ENCODE measurements at places on chromosomes 12 and 14. TPM values are rescaled to one million over a fixed set of nuclear protein-coding genes. Genes with fewer than 3 reads are reported as not detected.

Gene IFNG-AS1
- total RNA-seq, result not detected

Gene ERGIC2
- 64.0 TPM for total RNA-seq

Gene PDZRN4
- not detected for total RNA-seq

Gene ENDOU
- total RNA-seq, result not detected

Gene TDRD9
- 0.14 TPM for total RNA-seq

Gene NR1H4
- not detected for total RNA-seq

Gene GALNT16
- total RNA-seq, result 3.4 TPM

Gene KRT3
- total RNA-seq, result not detected

Gene TSHR
- total RNA-seq, result not detected

Gene PELI2
- 1.2 TPM for total RNA-seq

Gene KLRC2
- 1.9 TPM for total RNA-seq

Gene NGB
- total RNA-seq, result not detected

Gene KCNH5
- not detected for total RNA-seq

Gene ASB2
- 0.67 TPM for total RNA-seq

Gene KIF26A
- 3.0 TPM for total RNA-seq

Gene DBX2
- not detected for total RNA-seq

Gene FAM181A
- total RNA-seq, result not detected

Gene CFAP251
- 0.96 TPM for total RNA-seq

Gene ADAM21
- not detected for total RNA-seq

Gene NPAS3
- not detected for total RNA-seq

Gene SLC6A15
- total RNA-seq, result 3.8 TPM

Gene ADAMTS20
- total RNA-seq, result not detected

Gene ATN1
- total RNA-seq, result 75.4 TPM

Gene SPIC
- total RNA-seq, result not detected

Gene B4GALNT1
- 44.0 TPM for total RNA-seq

Gene REM2
- total RNA-seq, result 0.39 TPM

Gene FAM90A1
- total RNA-seq, result 0.12 TPM

Gene PROX2
- not detected for total RNA-seq

Gene LRRIQ1
- total RNA-seq, result 0.62 TPM

Gene MYO1H
- total RNA-seq, result not detected

Gene EMP1
- total RNA-seq, result 183 TPM

Gene NFATC4
- 0.42 TPM for total RNA-seq

Gene CCDC196
- not detected for total RNA-seq

Gene PCED1B
- 22.6 TPM for total RNA-seq

Gene INHBC
- not detected for total RNA-seq

Gene KRT7
- 5,579 TPM for total RNA-seq

Gene MLF2
- 311 TPM for total RNA-seq

Gene RASSF9
- 1.0 TPM for total RNA-seq

Gene SLC25A47
- total RNA-seq, result not detected

Gene LBHD2
- total RNA-seq, result 0.27 TPM

Gene FGD6
- 10.6 TPM for total RNA-seq

Gene ZNF385A
- total RNA-seq, result 21.2 TPM

Gene SAMD15
- 1.9 TPM for total RNA-seq

Gene B3GNT4
- 0.66 TPM for total RNA-seq

Gene NOP9
- total RNA-seq, result 13.5 TPM

Gene GDF11
- total RNA-seq, result 3.8 TPM

Gene ACSM4
- not detected for total RNA-seq

Gene PLEK2
- total RNA-seq, result 21.8 TPM

Gene TMEM119
- 0.06 TPM for total RNA-seq

Gene LHX5
- not detected for total RNA-seq

Gene LMNTD1
- total RNA-seq, result not detected

All from A549 treated with Mapracorat at 1 μM for 4 hours (cell line).